ENCODE measurements at places on chromosomes 3 and 15.

DNA sequence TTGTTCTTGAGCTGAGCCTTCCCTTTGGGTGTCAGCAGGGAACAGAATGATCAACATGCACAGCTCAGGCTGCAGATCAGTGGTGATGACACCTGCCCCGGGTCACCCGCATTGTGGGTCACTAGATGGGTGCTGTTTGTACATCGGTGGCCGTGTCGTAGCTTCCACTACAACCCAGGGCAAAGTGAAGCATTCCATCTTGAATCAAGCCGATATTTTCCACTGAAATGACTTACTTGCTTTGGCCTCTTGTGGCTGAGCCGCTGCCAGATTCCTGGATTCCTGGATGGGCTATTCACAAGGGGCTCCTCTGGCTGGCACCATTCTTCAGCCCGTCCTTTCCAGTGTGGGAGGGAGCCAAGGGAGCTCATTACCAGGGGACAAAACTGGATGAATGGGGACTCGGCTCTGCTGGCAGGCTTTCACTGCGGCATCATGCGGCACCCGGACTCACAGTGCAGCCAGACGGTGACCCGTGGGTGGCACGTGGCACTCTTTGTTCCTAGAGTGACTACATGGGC lies 65.6 kb downstream of the SLCO3A1 start:
- no peak for DNase-seq

GRCh38 chr15:25501828-25502446 lies 63.1 kb upstream of the UBE3A start:
- DNase-seq: peak; percentile 41

GRCh38 chr15:90360746-90361145 lies 8.7 kb downstream of the ZNF774 start:
- DNase-seq: no peak

DNA sequence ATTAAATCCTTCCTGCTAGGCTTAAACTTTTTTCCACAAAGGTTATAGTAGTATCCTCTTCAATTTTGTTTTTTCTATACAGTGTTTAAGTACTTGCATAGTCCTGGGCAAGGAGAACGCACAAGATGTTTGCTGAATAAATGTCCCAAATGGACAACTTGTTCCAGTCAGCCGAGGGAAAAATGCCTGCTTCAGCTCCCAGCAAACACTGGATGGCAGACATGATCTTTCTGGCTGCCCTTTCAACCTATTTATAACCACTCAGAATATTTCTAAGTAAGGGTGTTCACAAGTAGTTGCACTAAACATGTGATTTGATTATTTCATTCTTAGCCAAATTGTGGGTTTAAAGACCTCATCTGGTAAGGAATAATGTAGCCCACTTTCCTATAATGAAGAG lies 29.8 kb downstream of the GNB4 start:
- DNase-seq: peak; percentile 32

DNA sequence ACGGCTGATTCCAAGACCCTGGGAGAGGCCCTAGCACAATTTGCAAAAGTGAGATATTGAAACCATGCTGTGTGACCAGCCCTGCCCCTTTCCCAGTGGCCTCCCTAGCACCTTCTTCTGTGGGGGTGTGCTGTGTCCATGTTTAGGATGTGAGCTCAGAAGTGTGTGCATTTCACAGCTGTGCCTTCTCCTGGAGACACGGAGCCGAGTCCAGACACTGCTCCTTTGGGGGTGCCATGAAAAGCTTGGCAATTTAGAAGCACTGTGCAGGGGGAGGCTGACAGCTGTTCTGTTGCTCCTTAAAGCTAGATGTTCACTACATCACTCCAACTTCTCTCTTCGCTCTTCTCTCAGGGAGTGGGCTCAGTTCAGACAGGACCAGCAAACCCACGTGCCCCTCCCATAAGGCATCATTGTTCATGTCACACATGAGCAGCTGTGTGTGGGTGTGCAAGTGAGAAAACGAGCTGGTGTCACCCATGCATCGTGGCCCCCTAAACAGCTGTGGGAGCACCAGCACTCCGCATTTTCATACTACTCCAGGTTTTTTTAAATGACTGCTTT lies 492.6 kb downstream of the GABRG3 start:
- no peak for DNase-seq

DNA sequence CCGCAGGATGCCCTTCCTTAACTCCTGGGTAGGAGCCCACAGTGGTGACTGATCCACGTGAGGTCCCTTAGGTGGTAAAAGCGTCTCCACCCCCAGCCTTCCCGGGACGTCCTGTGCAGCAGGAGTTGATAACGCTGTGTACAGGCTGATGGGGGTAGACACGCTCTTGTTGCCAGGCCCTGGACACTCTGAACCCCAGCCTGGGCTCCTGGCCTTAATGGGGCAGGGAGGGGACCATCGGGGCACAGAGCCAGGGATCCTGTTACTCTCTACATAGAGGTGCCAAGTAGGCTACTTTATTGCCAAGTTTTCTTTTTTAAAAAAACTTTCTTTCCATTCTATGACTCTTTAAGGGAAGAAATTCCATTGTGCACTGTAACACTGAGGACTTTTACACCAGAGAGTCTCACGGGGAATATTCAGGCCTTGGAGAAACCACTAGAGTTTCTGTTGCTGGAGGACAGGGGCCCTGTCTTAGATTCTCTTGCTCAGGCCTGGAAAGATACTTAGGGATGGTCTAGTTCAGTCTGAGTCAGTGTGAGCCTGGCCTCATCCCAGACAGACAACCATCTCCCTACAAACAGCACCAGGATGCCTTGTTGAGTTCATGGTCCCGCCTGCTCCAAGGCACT lies 104.3 kb upstream of the RNU6-1 start:
- DNase-seq: peak; percentile 79

DNA sequence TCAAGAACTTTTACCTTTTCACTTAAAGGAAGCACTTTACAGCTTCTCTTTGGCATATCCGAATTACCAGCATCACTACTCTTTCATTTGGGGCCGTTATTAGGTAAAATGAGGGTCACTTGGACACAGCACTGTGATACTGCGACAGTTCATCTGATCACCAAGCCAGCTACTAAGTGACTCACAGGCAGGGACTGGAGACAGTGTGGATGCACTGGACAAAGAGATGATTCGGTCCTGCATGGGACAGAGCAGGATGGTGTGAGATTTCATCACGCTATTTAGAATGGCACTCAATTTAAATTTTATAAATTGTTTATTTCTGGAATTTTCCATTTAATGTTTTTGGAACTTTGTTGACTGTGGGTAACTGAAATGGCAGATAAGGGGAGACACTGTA lies 166.9 kb upstream of the IL12A start:
- no peak for DNase-seq

GRCh38 chr15:72315706-72316370 lies 4.1 kb downstream of the CELF6 start:
- no peak for DNase-seq

- peak; percentile 18 for DNase-seq
These were observed 10.8 kb downstream of the CTSH start for GRCh38 chr15:78933823-78934654.

- no peak for DNase-seq
These were observed 23.4 kb downstream of the STAC start for GRCh38 chr3:36403661-36404060.

- no peak for DNase-seq
These were observed 33.7 kb downstream of the PSTPIP1 start for GRCh38 chr15:77028451-77029165.

- DNase-seq: peak; percentile 72
These were observed at the start of gene SLC41A3 for GRCh38 chr3:126083913-126084767. Gene SLC41A3, minus strand, starts transcription at chr3:126084124. Its CDS starts 15,905 bp downstream, at chr3:126068219.

GRCh38 chr3:134754768-134755559 lies 40.1 kb upstream of the EPHB1 start:
- peak; percentile 52 for DNase-seq

GRCh38 chr3:103499132-103499900 lies 1064.5 kb downstream of the ZPLD1 start:
- DNase-seq: peak; percentile 88

DNA sequence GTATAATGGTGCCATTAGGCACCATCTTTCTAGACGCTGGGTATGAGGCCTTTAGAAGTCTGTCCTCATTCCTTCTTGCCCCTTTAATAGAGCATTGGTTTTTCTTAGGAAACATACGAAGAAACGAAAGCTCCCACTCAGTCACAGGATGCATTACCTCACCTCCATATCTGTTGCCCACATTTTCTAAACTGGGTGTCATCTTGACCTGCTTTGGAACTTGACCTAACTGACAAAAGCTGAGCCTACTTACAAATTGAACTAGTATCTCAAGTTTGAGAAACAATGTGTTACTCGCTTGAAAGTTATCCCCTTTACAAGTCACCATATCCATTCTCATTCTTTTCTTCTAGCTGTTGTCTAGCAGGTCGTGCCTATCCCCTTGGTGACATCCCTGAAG lies 102.7 kb downstream of the VPS8 start:
- no peak for DNase-seq

DNA sequence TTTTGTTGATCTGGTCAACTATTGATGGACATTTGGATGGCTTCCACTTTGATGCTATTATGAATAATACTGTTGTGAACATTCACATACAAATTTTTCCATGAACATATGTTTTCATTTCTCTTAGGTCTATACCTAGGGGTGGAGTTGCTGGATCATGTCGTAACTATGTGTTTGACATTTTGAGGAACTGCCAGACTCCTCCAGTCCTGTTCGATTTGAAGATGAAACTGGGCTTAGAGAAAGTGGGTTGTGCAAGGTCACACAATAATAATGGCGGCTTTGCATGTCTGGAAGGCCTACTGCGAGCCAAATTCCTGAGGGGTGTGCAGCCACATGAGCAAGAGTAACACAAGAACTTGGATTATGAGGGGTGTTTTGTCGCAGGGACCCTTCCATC lies 2.6 kb downstream of the TSEN2 start:
- DNase-seq: no peak

DNA sequence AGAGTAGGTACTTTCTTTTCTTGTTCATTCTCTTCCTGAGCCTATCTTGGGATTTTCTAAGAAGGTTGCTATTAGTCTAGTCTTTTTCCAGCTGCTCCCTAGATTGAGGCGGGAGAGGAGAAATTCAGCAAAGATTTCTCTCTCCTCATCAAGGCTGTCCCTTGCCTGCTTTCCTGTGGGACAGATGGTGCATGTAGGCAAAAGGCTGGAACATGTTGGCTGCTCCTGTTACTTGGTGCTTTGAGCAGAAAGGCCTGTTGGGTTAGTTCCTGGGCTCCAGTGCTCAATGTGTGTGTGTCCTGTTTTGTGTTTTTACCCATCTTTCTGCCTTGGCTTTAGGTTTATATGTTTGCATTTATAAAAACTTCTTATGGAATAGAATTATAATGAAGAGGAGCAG lies 9.1 kb upstream of the SNRPN start:
- DNase-seq: no peak

DNA sequence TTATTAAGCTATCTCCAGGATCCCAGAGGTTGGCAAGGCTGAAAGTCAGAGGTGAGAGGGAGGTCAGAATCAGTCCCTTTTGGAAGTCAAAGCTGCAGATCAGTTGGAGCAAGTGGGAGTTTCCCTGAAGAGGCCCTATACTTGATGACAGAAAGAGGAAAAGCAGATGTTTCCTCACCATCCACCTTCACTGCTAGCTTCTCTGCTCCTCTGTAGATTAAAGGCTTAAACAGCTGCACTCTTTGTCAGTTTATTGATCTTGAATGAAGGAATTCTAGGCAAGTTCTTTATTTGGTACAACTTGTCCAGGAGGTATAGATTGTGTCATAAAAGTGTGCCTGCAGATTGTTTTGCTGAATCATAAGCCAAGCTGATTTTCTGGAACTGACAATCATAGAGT lies 408.2 kb upstream of the TGFBR2 start:
- no peak for DNase-seq

- no peak for DNase-seq
These were observed 19.8 kb downstream of the SCAP start for GRCh38 chr3:47455806-47456452.

GRCh38 chr3:197064771-197065170 lies 35.2 kb upstream of the MELTF start:
- DNase-seq: no peak

- DNase-seq: peak; percentile 61
These were observed 14.2 kb downstream of the EIF4E3 start for GRCh38 chr3:71710906-71711494.

DNA sequence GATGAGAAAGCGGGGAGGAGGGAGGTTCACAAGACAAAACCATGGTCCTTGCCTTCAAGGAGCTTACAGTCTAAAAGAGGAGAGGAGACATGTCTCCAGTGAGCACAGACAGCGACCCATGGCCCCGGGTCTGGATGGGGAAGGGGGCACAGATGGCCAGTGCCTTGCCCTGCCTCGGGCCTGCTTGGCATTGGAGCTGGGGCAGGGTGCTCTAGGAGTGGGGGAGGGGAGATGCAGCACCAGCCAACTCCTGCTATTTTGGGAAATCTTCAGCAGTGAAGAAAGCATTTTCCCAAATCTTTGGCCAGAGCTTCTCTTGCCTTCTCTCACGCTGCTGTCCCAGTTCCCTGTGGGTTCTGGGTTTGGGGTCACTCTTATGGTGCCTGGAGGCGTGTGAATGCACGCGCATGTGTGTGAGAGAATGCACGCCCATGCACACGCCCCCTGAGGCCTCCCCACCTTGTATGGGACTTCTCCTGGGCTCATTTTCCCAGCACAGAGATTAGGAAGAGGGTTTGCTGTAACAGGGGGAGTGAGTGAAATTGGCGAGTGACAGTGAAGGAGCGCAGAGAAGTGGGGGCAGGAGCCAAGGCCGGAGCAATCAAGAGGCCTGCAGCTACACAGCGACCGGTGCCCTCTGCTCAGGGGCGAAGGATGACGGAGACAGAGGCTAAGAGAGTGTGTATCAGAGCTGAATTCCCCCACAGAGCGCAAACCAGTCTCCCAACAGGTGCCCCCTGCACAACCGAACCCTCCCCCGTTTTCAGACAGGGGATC lies 71.5 kb downstream of the SEMA5B start:
- no peak for DNase-seq

DNA sequence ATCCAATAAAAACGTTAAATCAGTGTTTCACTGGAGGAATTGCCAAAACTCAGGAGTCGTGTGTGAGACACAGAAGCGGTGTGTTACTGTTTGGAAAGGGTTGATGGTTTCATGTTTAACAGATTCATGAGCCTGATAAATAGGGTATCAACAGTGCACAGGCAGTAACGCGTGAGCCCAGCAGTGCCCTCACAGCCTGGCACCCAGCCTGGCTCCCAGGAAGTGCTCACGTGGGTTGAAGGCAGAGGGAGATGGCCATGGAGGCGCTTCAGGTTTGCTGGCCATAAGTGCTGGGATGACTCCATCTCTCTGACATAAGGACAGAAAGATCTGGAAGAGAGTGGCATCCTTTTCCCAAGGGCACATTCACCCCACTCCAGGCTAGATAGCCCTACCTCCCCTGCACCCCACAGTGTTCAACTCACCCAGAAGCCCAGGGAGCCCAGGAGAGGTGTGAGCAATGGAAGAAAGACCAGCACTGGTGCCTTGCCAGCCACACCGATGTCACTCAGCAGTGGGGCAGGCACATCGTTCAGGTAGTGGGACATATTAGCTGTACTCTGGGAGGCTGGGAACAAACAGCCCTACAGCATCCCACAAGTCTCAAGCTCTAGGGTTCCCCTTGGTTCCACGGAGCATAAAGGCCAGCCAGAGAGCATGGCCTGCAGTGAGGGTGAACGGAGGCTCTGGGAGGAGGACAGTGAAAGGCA lies 164.3 kb downstream of the LRRK1 start:
- no peak for DNase-seq
